ENCODE measurements at places on chromosomes 3 and 15. TPM values are rescaled to one million over a fixed set of nuclear protein-coding genes. Genes with fewer than 3 reads are reported as not detected.
A peak's percentile ranks its signal among the peaks of the same experiment; 100 is the strongest.

The CHST2 gene
- total RNA-seq: 2.2 TPM

The RETNLB gene
- not detected for total RNA-seq

The TMEM108 gene
- 1.4 TPM for total RNA-seq

DNA sequence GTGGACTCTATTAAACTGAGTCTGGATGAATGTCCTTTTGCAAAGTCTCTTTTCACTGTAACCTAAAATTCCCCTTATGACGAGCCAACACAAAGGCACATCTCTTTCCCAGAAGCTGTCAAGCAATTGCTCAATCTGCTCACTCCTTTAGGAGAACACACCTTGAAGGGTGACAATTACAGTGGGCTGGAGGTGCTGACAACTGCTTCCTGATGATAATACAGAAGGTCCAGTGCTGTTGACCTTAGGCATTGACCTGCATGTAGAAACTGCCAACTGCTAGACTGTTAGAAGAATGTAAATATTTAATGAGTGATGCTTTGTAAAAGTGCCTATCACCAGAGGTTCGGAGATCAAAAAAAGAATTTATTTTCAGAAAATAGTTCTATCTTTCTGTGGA, 757.7 kb downstream of the GRM7 start:
- DNase-seq: no peak

GRCh38 chr3:54950391-54951003, 22.6 kb upstream of the LRTM1 start:
- no peak for DNase-seq

DNA sequence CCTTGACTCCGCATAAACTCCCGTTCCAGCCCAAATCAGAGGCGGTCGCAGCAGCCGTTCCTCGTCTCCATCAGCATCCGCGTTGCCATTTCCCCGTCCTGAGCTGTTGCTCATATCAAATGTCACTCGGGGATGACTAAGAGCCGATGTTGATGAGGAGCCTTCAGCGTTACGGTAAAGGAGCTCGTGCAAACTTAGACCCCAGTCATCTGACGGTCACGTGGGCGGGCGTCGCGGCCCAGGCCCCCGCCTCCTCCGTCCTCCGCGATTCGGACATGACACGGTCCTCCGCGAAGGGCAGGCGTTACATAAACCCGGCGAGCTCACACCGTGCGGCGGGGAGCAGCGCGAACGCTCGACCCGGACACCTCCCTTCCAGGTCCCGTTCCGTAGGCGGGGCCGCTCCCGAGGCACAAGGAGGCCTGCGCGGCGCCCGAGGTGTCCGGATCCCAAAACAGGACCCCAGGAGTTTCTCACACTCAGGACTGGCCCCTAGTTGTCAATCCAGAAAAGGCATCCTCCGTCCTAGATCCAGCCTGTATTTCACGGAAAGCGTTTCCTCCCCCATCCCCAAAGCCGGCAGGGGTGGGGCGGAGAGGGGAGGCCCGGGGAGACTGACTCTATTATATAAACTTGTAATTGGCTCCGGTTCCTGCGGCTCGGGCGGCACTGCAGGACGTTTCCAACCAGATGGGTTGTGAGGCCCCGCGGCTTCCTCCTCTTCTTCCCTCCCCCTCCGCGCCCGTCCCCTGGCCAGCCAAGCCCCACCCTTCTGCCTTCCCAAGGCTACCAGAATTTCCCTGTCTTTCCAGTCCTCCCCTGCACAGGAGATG, 100.0 kb upstream of the IGF1R start:
- peak; percentile 16 for DNase-seq
